Activated CD8-positive, alpha-beta memory T cell treated with anti-CD3 and anti-CD28 coated beads for 4 hours (primary cell): ENCODE measurements at places on chromosomes 2 and 18.

- no peak for DNase-seq
These were observed 13.9 kb downstream of the ARPC2 start for GRCh38 chr2:218230882-218231281.

- peak; percentile 42 for DNase-seq
These were observed 1.4 kb downstream of the PSD4 start for GRCh38 chr2:113175042-113175628.

DNA sequence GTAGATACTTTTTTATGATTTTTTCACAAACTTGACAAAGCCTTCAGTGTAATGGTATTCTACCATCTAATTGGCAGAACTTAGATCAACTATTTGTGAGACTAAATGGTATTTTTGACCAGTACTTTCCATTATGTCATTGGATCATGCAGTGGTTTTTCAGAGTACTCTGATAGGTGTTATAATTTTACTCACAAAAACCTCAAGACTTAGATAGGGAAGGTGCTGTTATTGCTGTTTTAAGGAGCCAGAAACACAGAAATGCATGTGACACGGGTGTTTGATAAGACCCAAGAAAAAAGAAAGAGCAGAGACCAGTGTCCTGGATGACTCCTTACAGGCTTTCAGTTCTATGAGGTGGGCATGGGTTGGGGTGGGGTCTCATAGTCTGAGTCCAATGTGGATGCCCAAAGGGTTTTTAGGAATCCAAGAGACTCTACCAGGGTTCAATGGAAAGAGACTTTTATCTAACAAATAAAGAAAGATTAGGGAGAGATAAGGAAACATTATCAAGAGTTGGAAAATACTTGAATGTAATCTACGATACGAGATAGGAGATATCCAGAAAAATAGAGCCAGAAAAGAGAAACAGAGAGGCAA, 31.3 kb downstream of the SP140 start:
- no peak for DNase-seq

GRCh38 chr18:60339018-60339417, 33.6 kb downstream of the MC4R start:
- DNase-seq, result no peak

- DNase-seq, result no peak
These were observed 98.7 kb downstream of the PIGN start for GRCh38 chr18:62088156-62088555.

DNA sequence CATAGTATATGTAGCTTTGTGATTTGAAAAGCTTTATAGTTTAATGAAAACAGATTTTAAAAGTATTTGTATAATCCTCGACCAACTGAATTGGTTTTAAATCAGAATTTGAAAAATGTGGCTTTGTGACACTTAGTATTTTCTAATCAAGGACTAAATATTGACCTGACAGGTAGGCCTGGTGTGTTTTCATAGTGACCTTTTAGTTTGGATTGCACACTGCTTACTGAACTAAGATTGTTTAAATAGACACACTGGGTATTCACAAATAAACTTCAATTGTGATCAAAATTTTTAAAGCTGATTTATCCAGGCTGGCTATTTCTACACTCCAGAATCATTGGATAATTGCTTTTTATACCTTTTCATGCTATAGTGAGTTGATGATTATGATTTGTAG, 31.8 kb upstream of the FAM237A start:
- no peak for DNase-seq
